ENCODE measurements at places on chromosomes 16 and 17.

DNA sequence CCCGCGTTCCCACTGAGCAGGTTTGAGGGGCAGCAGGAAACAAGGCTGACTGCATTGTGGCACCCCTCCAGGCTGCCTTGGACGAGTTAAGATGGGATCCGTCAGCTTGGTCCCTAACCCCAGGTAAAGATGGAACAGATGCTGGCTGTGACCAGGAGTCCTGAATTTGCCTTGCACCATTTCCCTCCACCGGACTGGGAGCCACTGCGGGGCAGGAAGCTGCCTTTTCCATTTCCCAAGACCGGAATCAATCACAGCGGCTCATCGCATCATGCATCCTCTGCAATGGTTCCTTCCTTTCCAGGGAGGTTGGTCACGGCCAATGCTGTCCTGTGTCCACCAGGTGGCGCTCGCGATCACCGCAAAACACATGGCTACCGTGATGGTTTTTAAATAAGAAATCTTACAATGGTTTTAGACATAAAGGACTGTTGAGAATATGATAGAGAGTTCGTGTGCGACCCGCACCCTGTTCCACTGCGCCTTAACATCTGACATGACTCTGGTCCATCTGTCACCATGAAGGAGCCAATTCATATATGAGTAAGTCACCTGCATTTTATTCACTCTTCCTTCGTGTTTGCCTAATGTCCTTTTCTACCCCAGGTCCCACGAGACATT, 6.8 kb upstream of the MEAK7 start:
- DNase-seq: peak; percentile 85

- no peak for DNase-seq
Measured at GRCh38 chr17:59858167-59858816, 34.5 kb downstream of the TUBD1 start.

DNA sequence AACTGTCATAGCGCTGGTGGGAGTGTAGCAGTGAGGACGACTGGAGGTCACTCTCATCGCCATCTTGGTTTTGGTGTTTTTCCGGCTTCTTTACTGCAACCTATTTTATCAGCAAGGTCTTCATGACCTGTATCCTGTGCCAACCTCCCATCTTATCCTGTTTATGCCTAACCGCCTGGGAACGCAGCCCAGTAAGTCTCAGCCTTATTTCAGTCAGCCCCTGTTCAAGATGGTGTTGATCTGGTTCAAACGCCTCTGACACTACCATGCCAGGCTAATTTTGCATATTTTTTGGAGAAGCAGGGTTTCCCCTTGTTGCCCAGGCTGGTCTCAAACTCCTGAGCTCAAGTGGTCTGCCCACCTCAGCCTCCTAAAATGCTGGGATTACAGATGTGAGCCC, 179.8 kb upstream of the HSBP1 start:
- no peak for DNase-seq

DNA sequence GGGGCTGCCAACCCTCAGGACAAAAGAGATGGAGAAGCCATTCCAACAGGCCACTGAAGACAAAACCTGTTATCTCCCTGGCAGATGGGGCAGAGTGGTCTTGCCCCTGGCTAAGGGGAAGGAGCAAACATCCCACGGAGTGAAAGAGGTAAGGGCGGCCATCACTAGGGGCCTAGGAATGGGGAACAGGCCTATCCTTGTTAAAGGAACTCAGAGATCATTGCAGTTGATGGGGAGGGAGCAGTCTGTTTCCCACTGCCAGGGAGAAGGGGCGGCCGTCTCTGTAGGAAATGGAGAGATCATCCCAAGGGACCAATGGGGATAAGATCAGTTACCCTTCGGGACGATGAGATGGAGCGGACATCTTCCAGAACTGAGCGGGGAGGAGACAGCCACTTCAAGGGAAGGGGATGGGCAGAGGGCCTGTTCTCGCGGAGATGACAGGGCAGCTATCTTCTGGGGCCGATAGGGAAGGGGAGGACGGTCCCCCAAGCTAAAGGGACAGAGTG, 581 bp upstream of the TMEM208 start:
- no peak for DNase-seq

DNA sequence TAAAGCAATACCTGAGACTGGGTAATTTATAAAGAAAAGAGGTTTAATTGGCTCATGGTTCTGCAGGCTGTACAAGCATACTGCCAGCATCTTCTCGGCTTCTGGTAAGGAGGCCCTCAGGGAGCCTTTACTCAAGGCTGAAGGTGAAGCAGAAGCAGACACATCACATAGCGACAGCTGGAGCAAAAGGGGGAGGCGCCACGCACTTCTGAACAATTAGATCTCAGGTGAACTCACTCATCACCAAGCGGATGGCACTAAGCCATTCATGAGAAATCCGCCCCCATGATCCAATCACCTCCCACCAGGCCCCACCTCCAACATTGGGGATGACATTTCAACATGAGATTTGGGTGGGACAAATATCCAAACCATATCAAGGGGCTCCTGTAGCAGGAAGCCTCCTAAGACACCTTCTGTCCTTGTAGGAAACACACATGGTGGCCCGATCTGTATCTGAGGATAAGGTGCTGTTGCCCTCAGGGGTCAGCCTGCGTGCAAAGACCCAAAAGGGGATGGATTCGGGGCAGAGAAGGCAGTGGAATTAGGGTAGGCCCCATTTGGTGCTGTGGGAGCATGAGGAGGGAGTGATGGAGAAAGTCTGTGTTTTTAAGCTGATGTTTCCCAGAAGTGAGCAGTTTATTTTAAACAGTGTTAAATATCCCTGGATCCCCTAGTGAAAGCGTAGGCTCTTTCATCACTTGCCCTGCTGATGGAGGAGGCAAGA, 23.0 kb downstream of the IL21R start:
- DNase-seq: no peak

DNA sequence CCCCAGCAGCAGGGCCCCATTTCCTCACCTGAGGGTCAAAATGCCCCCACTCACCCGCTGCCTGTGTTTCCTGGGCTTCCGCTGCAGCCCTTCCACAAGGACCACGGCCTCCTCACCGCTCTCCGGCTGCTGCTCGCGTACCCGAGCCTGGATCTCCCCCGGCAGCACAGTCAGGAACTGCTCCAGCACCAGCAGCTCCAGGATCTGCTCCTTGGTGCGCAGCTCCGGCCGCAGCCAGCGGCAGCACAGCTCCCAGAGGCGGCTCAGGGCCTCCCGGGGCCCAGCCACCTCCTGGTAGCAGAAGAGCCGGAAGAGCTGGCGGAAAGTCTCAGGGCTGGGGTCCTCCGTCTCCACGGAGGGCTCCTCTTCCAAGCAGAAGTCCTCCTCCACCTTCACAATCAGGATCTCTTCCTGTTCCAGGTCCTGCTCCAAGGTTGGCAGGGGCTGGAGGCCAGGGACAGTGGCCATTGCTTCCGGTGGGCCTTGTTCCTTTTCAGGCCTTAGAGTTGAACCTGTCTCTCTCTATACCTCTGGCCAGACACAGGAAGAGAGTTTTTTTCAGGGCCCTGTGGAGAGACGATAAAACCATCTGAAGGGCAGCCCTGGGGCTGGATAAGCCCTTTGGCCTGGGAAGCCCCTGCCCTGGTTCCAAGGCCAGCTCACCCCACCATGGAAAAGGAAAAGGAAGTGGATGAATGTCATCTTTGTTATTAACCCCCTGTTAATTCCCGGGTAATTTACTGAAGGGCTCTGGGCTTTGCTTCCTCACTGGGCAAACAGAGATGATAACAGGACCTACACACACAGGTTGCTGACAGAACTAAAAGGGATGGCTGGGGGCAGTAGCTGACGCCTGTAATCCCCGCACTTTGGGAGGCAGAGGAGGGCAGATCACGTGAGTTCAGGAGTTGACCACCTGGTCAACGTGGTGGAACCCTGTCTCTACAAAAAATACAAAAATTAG, 1.2 kb downstream of the ZNF500 start:
- DNase-seq: no peak

GRCh38 chr16:3767333-3767986, 50.1 kb upstream of the TRAP1 start:
- DNase-seq: no peak

DNA sequence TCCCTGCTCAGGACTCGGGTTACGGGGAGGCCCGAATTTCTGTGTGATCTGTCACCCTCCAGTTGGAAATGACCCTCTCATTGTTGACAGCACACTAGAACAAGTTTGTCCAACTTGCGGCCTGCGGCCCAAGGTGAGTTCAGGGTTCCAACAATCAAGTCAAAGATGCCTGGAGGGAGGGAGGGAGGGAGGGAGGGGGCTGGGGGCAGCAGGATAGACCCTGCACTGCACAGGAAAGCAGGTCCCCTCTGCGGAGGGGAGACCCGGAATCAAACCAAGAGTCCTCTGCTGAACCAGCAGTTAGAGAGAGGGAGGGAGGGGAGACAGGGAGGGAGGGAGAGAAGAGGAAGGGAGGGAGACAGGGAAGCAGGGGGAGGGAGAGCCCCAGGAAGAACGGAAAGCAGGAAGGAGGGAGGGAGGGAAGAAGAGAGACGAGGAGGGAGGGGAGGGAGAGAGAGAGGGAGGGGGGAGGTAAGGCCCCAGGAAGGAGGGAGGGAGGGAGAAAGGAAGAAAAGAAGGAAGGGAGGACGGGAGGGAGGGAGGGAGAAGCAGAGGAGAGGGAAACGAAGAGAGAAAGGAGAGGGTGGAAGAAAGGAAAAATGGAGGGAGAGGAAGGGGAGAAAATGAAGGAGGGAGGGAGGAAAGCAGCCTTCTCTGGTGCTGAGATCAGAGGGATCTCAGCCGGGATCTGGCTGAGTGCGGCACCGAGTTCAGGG, 96.7 kb upstream of the CDH5 start:
- no peak for DNase-seq

DNA sequence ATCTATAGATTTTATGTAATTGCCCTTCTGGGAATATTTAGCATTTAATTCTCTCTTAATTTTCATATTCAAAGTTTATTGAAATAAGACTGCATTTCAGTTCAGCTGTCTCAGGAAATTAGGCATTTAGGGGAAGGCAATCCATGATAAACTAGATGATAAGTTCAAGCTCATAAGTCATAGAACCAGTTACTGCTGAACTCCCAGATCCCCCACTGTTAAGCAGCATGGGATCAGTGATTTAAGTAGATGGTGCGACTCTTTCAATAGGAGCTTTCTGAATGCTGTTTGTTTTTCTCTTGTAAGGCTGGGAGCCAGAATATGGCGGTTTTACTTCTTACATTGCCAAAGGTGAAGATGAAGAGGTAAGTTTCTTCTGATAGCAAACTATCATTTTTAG, 23.8 kb downstream of the OGFOD1 start:
- DNase-seq: no peak

DNA sequence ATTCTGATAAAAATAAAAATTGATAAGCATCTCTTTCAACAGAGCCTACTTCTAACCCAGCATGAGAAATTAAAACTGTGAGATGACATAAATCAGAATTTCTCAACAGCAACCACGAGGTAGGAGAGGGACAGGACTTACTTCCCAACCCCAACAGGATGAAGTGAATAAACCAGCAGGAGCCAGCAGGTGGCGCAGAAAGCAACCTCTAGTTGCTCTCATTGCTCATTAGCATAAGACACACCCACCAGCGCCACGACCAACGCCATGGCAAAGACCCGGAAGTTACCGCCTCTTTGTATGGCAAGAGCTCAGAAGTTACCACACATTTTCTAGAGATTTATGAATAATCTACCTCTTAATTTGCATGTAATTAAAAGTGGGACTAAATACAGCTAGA, 189.4 kb upstream of the CDH8 start:
- DNase-seq: no peak

GRCh38 chr16:1689853-1690252, 11.8 kb downstream of the JPT2 start:
- no peak for DNase-seq

- no peak for DNase-seq
Measured at GRCh38 chr17:58661499-58661898, 30.3 kb downstream of the TEX14 start.

- no peak for DNase-seq
Measured at GRCh38 chr17:13806092-13806491, 204.4 kb upstream of the HS3ST3A1 start.

DNA sequence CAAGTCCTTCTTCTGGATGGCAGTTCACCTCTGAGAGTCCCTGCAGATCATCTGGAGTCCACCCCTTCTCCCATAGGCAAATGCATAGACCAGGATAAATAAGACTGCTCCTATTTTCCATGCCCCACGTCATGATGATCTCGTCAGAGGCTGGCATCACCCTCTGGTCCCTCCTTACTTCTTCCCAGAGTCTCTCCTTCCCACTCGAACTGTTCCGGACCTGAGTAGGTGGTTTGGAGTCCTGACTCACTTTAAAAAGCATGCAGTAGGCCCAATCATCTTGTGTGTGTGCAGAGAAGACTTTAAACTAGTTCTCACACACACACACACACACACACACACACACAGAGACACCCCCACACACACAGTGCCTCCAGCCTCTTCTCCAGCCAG, 72.0 kb downstream of the SOX9 start:
- no peak for DNase-seq

DNA sequence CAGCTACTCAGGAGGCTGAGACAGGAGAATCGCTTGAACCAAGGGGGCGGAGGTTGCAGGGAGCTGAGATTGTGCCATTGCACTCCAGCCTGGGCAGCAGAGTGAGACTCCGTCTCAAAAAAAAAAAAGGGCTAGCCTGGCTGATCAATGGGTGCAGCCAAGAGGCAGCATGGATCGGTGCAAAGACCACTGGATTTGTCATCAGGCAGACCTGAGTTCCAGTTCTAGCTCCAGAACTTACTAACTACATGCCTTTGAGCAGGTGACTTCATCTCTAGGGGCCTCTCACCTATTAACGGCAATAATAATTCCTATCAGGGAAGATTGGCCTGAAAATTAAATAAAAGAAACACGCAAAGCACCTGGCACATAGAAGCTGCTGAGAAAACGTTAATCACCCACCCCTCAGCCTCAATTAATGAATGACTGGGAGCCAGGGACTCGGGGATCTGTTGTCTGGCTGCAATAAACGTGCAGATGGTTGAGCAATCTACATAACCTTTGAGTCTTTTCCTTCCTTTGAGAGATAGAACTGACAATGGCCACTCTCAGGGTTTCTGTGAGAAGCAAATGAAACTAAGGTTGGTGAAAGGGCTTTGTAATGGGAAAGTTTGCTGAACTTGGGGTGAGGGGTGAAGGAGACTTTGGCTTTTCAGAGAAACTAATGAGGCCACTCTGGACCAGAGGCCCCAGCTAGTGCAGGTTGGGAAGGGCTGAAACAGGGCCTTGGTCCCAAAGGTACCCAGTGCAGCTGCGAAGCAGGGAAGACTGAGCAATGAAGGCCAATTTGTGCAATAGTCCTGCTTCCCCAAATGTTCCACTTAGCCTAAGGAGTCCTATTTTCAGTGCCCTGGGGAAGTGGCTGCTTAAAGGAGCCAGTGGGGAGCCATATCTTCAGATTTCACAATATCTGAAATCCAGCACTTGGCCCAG, 7.6 kb downstream of the SEZ6L2 start:
- DNase-seq: no peak
